ENCODE measurements at places on chromosomes 16 and 17.

DNA sequence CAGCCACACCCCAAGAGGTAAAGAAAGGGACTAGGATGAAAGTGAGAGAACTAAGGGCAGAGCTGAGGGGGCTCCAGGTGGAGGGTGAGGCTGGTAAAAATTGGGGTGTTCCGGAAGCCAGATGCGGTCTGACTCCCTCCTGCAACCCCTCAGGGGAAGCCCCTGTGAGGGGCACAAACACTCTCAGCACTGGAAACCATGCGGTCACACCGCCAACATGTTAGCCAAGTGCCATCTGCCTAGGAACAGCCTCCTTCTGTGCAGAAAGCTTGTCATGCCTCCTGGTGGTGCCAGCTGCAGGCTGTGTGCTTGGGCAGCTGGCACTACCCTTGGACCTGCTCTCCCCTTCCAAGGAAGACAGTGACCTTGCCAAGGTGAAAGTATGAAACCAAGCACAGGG, 83.5 kb upstream of the RPL38 start:
- no peak for DNase-seq

- no peak for DNase-seq
These were observed 1.4 kb downstream of the PMP22 start for GRCh38 chr17:15263680-15264079.

DNA sequence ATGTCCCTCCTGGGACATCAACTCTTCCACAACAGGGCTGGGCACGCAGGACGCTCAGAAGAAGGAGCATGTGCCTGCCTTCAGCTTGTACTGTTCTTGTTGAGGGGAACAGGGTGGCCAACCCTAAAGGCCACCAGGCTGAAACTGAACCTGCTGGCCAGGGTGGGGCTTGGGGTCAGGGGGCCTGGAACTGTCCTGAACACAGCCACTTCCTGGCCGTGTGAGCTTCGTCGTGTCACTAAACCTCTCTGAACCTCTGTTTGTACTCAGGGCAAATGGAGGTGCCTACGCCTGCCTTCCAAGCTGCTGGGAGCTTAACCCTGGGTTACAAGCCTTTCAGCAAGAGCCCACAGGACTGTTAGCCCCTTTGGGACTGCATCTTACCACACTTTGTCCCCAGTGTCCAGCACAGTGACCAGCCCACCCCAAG, 6.7 kb downstream of the ARHGAP27 start:
- no peak for DNase-seq

DNA sequence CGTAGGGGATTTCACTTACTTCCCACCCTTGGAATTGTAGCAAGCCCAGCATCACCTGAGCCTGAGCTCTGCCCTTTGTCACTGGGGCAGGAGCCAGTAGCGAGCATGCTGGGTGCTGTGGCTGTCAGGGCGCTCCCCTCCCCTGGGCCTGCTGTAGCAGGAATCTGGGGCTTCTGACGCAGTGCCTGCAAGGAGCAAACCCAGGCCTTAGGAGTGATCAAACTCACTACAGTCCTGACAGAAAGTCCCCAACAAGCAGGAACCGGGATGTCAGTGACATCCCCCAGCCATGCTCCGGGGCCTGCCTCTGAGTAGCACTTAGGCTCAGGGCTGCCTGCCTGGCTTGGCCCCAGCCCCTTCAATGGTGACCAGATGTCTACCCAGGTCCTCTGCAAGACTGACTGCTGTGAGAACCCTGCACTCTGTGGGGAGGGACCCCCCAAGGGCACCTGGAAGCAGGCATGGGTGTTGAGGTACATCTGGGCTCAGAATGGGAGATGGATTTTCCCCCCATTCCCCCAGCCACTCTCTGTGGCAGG, 23.5 kb downstream of the PLD6 start:
- DNase-seq, result no peak

DNA sequence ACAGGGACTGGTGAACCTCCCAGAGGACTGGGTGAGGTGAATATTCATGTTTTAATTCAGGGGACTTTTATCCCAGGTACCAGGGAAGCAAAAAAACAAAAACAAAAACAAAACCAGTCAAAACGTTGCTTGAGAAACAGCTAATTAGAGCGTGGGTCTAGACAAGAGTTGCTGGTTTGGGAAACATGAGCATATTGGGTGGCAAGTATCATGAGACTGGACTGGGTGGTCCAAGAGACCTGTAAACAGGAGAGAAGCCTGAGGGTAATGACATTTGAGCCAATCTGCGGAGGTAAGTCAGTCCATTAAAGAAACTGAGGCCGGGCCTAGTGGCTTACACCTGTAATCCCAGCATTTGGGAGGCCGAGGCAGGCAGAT, 11.5 kb upstream of the BPTF start:
- no peak for DNase-seq

DNA sequence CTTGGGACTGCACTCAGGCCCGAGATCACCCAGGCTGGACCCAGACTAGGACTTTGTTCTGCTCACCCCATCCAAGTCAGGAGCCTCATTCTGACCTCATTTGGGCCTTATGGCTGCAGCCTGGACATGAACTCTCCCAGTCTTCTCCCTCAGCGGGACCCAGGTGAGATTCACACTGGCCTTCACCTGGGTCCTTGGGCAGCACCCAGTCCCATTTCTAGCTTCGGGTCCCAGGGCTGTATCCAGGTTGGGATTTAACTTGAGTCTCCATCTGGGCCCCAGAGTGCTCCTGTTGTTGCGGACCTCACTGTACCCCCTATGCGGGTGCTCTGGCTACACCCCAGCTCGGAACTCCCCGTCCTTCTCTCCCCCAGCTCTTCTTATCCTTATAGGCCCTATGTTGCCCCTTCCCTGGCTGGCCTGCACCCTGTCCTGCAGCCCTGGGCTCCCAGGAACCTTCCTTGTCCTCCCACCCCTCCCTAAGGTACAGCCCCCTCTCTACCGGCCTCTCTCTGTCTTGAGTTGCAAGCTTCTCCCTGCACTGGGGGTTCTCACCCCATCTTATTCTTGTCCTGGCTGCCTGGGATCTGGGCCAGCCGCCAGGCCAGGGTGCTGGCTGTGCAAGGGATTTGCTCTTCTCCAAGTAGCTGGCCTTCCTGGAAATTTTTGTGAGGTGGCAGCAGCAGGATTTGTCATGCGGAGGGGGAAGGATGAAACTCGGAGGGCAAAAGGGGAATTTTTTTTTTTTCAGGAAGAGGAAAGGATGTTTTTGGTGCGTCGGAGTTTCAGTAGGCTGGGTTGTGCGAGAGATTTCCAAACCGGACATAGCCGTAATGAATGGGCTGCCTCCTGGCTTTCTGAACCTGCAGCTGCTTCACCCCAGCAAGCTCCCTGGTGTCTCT, 904 bp downstream of the MAP2K3 start:
- DNase-seq, result no peak

GRCh38 chr16:11046382-11046931, 102.1 kb downstream of the CLEC16A start:
- DNase-seq, result no peak

GRCh38 chr17:35080536-35080935, 17.0 kb upstream of the RFFL start:
- DNase-seq, result no peak

GRCh38 chr17:51508048-51508447, 247.7 kb downstream of the UTP18 start:
- peak; percentile 15 for DNase-seq

DNA sequence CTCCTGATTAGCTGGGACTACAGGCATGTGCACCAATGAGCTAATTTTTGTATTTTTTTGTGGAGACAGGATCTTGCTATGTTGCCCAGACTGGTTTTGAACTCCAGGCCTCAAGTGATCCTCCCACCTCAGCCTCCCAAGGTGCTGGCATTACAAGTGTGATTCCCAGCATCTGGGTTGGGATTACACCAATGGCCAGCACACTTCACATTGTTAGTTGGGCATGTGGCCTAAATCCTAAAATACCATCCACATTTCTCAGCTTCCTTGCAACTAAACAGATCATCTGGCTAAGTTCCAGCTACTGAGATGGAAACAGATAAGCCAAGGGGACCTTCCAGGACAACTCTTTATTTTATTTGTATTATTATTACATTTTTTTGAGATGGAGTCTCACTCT, 9.9 kb downstream of the RABEP2 start:
- no peak for DNase-seq

DNA sequence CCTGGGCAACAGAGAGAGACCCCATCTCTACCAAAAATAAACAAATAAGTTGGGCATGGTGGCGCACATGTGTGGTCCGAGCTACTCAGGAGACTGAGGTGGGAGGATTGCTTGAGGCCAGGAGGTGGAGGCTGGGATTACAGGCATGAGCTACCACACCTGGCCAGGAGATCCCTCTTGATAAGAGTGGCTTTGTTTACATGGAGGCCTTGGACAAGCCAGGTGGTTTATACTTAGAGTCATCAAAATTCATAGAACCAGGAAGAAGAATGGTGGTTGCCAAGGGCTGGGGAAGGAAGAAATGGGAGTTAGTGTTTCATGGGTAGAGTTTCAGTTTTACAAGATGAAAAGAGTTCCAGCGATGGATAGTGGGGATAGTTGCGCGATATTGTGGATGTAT, 8.8 kb upstream of the ZFP1 start:
- no peak for DNase-seq

- no peak for DNase-seq
These were observed 539.5 kb downstream of the HAPSTR1 start for GRCh38 chr16:9630985-9631384.

- DNase-seq, result peak; percentile 57
These were observed 143.4 kb downstream of the SNX11 start for GRCh38 chr17:48250949-48251348.

- DNase-seq, result peak; percentile 35
These were observed 222.1 kb downstream of the RBFOX3 start for GRCh38 chr17:79388556-79389295.

DNA sequence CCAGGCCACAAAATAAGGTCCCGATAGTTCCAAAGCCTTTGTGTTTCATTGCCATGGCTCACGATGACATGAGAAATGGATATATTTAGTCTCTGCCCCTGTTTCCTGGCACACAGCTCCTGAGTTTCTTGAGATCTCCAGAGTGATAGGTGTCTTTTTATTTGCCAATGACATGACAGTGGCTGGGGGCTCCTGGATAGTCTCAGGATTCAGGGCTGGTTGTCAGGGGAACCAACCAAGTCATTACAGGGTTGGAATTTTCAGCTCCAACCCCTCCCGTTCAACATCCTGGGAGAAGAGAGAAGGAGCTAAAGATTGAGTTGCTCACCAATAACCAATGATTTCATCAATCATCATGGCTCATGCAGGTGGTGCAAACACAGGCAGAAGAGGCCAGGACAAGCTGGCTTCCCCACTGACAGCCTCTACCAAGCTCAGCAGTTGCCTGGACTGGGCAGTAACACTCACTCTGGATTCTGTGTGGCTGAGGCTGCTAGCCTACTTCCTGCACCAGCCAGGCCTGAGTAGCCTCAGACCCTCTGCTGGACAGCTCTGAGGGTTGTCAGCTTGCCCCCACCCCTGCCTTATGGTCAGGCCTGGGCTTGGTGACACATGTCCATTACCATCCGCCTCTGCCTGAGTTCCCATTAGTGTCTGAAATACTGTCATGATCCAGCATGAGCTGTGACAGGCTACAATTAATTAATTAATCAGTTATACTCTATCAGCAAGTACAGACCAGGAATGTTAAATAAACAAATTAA, 534.4 kb upstream of the CDH5 start:
- no peak for DNase-seq

DNA sequence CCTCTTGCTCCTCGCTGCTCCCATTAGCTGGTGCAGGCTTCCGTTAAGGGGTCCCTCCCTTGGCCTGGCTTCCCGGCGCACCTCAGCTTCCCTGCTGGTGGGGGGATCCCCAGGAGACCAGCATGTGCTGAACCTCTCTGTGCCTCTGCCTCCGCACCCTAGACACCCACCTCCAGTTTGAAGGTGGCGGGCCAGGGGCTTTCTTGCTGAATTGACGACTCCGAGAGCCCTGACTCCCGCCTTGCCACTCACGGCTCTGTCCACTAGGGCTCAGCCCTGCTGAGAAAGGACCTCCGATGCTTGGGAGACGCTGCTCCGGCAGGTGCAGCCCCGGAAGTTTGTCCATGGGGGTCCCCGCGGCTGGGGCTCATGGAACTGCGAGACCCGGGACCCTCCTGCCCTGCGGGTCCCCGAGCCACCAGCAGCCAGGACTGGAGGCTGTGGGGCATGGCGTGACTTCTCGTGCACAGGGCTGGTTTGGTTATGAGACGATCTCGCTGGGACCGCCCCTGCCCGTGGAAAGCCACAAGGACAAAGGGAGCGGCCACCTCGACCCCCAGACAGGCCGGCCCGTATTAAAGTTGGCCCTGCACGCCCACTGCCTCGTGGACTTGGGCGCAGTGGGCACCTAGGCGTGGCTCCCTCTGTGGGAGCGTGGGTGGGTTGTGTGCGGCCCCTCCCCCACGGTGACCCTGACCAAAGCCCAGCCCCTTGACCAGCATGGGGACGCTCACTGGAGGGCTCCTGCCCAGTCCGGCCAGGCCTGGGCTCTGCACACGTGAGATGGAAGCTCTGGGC, 8.1 kb downstream of the CHMP6 start:
- no peak for DNase-seq

DNA sequence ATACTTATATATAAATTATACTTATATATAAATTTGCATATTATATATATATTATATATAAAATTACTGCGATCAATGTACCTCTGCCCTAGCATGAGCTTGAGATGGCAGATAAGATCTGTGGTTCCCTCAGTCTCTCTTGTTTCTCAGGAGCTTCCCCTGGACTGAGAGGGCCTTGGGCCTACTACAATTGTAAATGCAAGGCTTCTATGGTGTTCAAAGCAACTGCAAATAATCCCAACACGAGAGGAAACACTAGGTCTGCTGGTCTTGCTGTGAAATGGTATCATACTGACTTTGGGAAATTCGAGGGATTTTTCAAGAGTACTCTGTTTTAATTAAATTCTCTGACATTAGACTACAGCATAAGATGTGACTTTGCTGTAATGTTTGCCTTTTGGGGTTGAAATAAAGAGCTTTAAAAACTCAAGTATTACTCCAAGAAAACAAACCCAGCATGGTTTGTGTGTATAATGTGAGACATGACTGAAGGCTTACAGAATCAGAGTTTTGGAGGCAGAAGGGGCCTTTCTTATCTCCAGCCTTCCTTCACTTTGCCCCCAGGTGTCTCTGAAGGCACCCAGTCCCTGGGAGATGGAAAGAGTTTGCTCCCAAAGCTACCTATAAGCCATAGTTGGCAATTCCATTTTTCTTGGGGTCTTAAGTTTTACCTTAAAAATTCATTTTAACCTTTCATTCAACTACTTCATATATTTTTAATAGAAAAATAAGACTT, 24.2 kb downstream of the ACSM1 start:
- DNase-seq, result no peak

- DNase-seq, result no peak
These were observed 23.3 kb upstream of the CCL1 start for GRCh38 chr17:34386343-34386696.

GRCh38 chr17:78111016-78111726, 17.4 kb downstream of the TMC6 start:
- DNase-seq, result no peak

DNA sequence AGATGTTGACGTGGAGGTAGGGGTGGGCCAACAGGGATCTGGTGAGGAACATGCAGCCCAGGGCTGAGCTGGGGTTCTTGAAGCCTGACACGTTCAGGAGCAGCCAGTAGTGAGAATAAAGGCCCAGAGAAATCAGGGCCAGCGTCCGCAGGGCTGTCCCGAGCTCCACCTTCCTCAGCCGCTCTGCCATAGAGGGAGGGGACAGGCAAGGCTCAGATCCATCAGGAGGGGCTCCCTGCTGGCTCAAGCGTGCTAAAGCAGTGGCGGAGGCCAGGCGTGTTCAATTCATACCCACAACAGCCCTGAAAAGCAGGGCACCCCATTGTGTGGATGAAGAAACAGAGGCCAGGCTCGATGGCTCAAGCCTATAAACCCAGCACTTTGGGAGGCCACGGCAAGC, 8.3 kb upstream of the FDXR start:
- no peak for DNase-seq

All from NCI-H2081 (cell line).